ENCODE measurements at places on chromosomes 2 and 18.

DNA sequence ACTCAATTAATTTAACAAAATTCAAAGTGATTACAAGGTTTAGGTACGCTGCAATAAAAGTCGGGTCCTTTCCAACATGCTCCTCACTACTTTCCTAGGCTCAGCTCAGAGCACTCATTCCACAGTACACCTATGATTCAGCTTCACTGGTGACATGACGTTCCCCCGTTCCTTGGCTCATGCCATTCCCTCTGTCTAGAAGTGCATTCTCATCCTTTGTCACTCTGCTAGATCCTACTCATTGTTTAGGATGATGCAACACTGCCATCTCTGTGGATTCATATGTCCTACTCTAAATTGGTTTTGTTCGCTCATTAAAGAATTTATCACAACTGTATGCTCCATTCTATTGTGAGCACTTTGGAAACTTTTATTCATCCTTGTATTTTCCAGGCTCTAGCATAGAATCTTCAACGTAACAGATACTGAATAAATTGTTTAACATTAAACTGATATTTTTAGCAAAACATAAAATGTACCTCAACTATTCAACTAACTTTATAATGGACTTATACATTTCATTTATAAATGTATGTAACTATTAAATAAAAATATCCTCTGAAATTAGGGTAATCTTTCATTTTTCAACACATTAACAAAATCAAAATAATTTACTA is 78.6 kb downstream of the FAM228A start:
- no peak for DNase-seq

DNA sequence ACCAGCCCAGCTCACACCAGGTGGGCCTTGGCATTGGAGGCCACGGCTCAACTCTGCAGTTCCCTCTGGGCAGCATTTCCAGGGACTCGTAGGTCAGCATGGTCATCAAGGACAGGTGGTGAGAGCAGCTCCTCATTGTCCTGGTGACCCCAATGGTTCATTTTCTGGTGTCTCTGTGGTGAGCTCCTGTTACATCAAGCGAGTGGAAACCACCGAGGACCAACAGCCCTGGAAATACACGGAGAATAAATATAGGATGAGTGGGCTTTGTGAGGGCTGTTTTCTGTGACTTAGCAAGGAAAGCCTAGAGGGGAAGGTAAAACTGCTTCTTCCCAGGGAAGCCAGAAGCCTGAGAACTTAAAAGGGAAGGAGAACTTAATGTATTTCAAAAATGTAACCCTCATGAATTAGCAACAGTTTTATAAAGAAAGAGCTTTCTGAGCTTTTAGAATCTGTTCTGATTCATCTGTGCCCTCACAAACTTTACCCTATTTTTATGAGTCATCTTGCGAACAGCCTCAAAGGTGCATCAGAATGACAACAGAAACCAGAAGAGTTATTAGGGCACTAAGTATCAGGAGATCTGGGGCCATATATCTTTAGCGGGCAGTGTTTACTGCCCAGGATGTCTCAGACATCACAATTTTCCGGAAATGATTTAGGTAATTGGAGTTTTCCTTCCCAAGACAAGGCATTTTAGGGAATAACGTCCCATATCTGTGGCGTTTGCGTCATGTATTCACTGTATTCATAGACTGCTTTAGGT is 18.7 kb downstream of the C2orf92 start:
- no peak for DNase-seq

GRCh38 chr2:96097951-96098823 is 18.2 kb downstream of the ADRA2B start:
- DNase-seq: no peak

- DNase-seq: no peak
These were observed 113.3 kb downstream of the SCG2 start for GRCh38 chr2:223488814-223489213.

DNA sequence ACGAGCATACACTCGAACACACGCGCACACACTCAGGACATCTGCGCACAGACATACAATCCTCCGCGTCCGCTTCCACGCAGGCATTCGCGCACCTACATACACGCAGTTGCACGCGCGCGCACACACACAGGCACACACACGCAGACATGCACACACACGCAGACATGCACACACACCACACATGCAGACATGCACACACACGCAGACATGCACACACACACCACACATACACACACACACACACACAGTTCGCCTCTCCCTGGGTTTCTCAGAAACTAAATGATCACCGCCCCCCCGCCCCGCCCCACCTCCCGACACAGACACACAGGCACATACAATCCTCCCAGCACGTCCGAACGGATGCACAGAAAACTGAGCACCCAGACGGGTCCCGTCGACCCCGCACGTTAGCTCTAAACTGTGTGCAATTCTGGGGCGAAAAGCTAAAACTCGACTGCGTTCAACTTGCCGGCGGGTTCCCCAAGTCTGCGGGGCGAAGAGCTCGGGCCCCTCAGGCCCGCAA is 1.0 kb downstream of the EPHA4 start:
- peak; percentile 33 for DNase-seq

All from stimulated activated CD4-positive, alpha-beta T cell treated with anti-CD3 and anti-CD28 coated beads, Interleukin-4, amount 100 ng/mL, for 1 hour (primary cell).